ENCODE measurements at places on chromosomes 1 and 21. TPM values are rescaled to one million over a fixed set of nuclear protein-coding genes. Genes with fewer than 3 reads are reported as not detected.
A peak's percentile ranks its signal among the peaks of the same experiment; 100 is the strongest.

Gene BACE2
- total RNA-seq: not detected

Gene TEKT2
- 1.7 TPM for total RNA-seq

- H3K4me1 ChIP-seq: no peaks in the 10 kb centered on the region
- H3K4me3 ChIP-seq: no peak overlapping the region
- H3K27me3 ChIP-seq: no peaks in the 10 kb centered on the region
- H3K27ac ChIP-seq: no peak overlapping the region
- DNase-seq: peak; percentile 85
- H3K36me3 ChIP-seq: no peaks in the 10 kb centered on the region
Measured at GRCh38 chr1:119275145-119276134, 93.1 kb upstream of the HAO2 start.

DNA sequence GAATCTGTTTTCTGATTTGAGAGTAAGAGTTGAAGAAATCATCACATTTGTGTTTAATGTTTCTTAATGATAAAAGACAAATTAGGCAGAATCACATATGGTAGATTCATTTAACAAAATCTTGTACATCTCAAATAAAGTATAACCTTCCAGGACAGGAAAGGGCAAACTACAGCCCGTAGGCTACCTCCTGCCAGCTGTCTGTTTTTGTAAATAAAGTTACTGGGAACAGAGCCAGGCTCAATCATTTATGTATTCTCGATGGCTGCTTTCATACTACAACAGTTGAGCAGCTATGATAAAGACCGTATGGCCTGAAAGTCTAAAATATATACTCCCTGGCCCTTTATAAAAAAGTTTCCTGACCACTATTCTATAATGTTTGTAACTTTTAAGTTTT is 204.1 kb downstream of the COL24A1 start:
- no peak overlapping the region for H3K27ac ChIP-seq
- H3K4me3 ChIP-seq: no peak overlapping the region
- H3K4me1 ChIP-seq: no peaks in the 10 kb centered on the region
- no peaks in the 10 kb centered on the region for H3K36me3 ChIP-seq
- no peak for DNase-seq
- no peaks in the 10 kb centered on the region for H3K27me3 ChIP-seq

GRCh38 chr1:62394646-62395045 is 42.2 kb upstream of the USP1 start:
- no peak overlapping the region for H3K27ac ChIP-seq
- H3K4me3 ChIP-seq: no peak overlapping the region
- H3K27me3 ChIP-seq: no peaks in the 10 kb centered on the region
- no peaks in the 10 kb centered on the region for H3K4me1 ChIP-seq

GRCh38 chr1:93005252-93005598 is 44.0 kb upstream of the DIPK1A start:
- H3K4me3 ChIP-seq: 0 out of 2 replicates have a peak overlapping the region, but pooled peaks have one; percentile 20
- no peaks in the 10 kb centered on the region for H3K27me3 ChIP-seq
- DNase-seq: peak; percentile 70
- peaks cover 43% of the 10 kb centered on the region for H3K4me1 ChIP-seq

DNA sequence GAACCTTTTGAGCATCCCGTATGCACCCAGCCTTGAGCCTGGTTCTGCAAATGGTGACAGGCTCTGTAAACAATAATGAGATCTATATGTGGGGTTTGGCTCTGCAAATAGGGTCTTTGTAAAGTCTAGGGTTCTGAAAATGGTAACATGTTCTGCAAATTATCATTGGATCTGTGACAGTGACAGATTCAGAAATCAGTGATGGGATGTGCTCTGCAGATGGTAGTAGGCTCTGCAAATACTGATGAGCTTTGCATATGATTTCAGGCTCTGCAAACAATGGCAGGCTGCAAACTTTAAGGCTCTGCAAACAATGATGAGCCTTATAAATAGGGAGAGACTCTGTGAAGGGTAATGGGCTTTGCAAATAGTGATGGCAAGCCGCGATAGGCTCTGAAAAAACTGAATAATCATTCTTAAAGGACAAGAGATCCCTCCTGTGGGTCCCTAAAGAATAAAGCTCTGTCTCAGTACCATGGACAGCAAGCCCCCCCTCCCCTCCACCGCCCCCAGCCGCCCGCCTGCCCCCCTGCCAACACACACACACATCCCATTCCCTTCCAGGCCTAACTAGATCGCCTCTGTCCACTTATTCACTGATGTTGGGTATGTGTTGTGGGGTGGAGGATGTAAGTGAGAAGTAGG is 17.7 kb upstream of the DMBX1 start:
- DNase-seq: no peak
- no peaks in the 10 kb centered on the region for H3K36me3 ChIP-seq
- H3K27me3 ChIP-seq: no peaks in the 10 kb centered on the region
- no peak overlapping the region for H3K27ac ChIP-seq
- no peaks in the 10 kb centered on the region for H3K4me1 ChIP-seq
